ENCODE measurements at places on chromosomes 16 and 17.
A peak's percentile ranks its signal among the peaks of the same experiment; 100 is the strongest.

DNA sequence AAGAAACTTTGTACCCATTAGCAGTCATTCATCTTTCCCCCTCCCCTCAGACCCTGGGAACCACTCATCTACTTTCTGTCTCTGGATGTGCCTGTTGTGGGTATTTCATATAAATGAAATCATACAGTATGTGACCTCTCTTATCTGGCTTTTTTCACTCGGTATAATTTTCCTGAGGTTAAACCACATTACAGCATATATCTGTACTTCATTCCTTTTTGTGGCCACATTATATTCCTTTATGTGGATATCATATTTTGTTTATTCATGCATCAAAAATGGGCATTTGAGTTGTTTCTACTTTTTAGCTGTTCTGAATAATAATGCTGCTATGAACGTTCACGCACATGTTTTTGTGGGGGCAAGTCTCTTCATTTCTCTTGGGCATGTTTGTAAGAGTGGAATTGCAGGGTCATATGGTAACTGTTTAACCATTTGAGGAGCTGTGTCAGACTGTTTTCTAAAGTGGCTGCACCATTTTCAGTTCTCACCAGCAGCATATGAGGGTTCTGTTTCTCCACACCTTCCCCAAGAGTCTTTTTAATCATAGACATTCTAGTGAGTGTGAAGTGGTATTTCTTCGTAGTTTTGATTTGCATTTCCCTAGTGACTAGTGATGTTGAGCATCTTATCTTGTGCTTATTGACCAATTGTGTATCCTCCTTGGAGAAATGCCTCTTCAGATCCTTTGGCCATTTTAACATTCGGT is 3.8 kb downstream of the SNX29 start:
- DNase-seq, result no peak

DNA sequence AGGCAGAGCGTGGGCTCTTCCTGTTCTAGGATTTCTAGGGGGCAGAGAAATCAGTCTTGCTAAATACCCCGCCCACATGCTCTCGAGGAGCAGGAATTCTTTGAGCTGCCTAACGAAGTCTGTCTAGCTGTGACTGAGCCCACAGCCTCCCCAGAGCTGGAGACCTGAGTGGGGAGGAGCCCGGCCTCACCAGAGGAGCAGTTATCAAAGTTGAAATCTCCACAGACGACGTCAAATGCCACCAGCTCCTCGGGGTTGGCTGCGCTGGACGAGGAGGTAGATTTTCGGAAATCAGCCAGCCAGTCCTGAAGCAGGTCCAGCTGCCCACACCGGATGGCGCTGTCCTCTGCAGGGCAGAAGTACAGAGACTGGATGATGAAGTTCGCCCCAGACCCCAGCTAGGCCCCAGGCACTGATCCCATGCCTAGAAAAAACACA is 53.8 kb downstream of the PRMT7 start:
- DNase-seq, result no peak

- no peak for DNase-seq
Measured at GRCh38 chr17:7380855-7381683, at the start of gene TNK1. TSS of gene TNK1 (plus strand) at chr17:7381089. CDS start at chr17:7382927, 1,838 bp downstream.

- DNase-seq, result no peak
Measured at GRCh38 chr17:15237106-15237425, 28.1 kb downstream of the PMP22 start.

DNA sequence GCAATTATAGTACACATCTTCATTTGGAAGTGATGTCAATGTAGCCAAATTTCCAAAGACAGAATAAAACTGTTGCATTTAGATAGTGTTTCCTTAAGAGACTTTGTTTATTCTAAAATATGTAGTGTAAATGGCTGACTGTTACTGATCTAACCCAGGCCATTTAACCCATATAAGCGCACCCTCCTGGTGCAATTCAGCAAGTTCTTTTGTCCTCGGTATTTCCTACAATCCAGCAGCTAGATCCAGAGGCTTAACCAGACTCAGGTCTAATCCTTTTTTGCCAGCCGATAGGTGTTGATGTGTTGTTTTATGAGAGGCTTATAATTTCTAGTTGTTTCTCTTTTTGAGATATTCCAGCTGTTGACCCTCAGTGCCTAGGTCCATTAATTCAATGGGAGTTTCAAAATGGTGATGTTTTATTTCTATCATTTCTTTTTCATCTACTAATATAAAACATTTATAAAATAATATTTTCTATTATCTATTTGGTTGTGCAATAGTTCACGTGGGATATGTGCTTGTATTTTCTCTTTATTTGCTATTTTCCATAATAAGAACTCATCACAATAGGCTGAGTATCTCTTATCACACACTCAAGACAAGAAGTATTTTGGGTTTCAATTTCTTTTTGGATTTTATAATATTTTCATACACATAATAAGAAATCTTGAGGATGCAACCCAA is 14.5 kb downstream of the ABCA9 start:
- DNase-seq, result no peak

GRCh38 chr16:89392881-89393737 is 97.3 kb downstream of the ANKRD11 start:
- DNase-seq, result no peak

DNA sequence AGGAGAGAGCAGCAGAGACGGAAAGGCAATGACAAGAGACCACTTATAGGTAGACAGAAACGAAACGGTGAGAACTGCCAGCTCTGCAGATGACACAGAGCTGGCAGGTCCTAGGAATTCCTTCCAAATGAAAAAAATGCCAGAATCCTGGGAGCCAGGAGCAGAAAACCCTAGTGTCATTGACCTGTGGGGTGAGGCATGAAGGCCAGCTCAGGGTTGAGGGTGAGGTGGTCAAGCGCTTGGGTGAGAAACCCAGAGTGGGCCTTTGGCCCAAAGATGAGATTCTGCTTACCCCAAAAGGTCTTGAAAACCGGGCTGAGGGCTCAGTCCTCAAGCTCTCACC is 9.2 kb downstream of the HIC1 start:
- no peak for DNase-seq

DNA sequence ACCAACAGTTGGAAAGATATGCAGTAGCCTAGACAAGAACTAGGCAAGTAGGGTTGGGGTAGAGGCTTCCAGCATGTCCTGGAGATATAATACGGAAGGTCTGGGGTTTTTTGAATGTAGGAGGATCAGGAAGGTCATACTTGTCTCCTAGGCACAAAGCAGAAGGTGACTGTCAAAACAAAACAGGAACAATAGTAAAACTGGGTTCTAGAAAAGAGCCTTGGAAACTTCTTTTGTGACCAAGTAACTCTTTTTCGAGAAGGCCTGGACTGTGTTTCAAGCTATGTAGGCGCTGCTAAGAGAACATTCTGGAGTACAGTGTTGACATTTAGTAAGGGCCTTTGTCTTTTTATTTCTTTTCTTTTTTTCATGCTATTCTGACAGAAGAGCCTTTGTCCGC is 26.9 kb upstream of the TENT4B start:
- DNase-seq, result no peak

- peak; percentile 94 for DNase-seq
Measured at GRCh38 chr17:73770115-73770848, 126.0 kb upstream of the SDK2 start.

DNA sequence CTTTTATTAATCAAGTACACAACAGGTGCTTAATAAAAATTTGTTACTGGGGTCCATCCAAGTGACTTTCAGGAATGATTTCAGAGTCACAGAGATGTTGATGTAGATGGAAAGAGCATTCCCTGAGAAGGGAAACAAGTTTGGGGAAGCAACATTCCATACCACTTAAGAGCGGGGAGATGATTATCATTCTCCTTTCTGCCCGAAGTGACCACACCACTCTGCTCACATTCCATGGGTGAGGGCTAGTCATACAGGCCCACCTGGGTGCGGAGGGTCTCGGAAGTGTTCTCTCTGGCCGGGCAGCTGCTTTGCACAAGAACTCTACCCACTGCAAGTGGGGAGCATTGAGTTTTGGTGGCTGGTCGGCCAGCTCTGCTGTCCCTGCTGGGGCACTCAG is 231.4 kb downstream of the SNX29 start:
- no peak for DNase-seq

DNA sequence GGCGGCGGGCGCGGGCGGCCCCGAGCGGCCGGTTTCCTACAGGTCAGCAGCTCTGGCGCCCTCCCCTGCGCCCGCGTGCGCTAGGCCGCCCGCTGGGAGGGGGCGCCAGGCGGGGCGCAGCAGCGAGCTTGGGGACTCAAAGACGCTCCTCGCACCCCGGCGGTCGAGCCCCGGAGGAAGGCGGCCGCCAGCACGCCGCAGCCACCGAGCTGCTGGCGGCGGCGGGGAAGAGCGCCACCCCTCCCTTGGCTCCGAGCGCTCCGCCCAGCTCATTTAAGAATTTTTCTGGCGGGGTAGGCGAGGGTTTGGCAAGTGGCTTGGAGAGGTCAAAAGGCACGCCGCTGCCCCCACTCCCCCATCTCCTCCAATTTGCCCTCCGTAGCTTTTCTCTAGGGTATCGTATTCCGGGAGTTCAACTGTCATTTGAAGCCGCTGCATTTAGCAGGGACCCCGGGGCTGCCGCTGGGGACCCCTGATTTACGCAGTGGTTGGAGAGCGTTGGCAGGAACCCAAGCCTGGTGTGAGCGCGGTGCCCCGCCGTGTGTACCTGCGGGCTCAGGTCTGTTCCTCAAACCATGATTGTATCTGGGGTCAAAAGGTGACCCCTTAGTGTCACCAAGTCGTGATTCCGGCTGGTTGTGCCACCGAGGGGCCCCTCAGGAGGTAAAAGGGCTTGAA is 59.5 kb upstream of the GSE1 start:
- DNase-seq, result peak; percentile 71

DNA sequence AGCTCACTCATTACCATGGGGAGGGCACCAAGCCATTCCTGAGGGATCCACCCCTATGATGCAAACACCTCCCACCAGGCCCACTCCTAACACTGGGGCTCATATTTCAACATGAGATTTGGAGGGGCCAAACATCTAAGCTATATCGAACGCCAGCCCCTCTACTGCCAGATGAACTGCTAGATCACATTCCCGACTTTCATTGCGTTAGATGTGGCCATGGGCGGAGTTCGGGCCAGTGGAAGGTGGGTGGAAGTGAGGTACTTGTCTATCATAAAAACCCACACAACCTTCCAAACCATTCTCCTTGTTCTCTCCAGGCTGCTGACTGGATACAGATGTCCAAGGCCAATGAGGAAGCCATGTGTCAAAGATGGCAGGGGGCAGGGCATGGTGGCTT is 27.0 kb upstream of the ANKRD40CL start:
- no peak for DNase-seq

DNA sequence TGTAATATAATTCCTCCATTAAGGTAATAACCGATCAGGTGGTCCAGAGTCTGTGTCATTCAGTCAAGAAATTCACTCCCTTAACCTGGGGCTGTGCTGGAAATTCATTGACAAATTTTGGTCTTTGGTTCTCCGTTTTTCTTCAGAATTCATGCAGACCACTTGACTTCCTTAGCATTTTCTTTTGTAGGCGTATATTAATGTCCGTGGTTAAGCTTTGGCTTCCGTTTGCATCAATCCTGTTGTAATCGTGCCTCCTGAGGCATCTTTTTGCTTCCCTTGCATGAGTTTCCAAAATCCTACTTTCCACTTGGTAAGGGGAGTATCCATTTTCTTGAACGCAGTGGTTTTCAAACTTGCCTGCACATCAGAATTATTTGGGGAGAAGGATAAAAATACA is 9.0 kb downstream of the LRRC37B start:
- no peak for DNase-seq

- no peak for DNase-seq
Measured at GRCh38 chr16:88830258-88830657, 18.5 kb upstream of the APRT start.

DNA sequence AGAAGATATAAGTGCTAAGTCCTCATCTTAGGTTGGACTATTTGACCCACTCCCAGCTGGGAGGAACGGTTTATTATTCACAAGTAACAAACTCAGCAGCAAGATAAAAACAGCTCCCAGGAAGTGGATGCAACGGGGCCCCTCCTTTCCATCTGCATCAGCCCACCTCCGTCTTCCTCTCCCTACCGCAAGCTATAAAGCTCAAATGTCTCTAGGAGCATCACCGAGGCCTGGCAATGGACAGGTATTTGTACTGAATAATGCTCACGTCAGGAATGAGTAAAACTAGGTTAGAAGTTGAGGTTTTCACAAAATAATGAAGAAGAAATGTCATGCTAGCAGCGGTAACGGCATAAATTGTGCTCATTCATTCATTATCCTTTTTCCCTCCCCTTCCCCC is 408.7 kb upstream of the PSMD7 start:
- DNase-seq, result no peak

DNA sequence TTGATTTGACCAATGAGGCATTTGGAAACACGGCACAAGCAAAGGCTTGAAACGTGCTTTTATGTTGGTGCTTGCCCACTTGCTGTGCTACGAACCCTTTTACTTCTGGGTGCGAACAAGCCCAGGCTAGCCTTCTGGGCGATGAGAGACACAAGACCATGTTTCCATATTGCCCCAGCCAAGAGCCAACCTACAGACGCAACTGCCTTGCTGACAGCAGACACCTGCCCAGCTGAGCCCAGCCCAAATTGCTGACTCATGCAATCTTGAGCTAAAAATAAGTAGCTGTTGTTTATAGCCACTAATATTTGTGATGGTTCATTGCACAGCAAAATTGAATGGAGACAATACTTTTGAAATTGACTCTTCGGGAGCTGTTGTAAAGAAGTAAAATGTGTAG is 464.5 kb downstream of the WWOX start:
- DNase-seq, result peak; percentile 94

GRCh38 chr17:12765548-12765947 is 23.8 kb upstream of the ARHGAP44 start:
- no peak for DNase-seq

DNA sequence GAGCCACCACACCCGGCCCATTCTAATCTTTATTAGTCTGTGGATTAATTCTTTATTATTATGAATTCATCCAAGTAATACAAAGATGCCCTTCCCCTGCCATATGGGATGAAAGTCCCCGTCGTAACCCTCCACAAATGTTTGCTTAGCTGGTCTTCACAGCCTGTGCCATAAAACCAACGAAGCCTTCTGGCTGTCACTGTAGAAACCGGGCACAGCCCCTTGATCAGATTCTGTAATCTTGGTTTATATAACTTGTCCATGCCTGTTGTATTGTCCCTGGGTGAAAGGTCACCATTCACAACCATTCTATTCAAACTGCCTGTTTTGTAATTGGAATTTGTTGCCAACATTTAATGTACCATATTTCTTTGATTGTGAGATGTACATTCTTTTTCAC is 66.5 kb downstream of the ATP2C2 start:
- no peak for DNase-seq

DNA sequence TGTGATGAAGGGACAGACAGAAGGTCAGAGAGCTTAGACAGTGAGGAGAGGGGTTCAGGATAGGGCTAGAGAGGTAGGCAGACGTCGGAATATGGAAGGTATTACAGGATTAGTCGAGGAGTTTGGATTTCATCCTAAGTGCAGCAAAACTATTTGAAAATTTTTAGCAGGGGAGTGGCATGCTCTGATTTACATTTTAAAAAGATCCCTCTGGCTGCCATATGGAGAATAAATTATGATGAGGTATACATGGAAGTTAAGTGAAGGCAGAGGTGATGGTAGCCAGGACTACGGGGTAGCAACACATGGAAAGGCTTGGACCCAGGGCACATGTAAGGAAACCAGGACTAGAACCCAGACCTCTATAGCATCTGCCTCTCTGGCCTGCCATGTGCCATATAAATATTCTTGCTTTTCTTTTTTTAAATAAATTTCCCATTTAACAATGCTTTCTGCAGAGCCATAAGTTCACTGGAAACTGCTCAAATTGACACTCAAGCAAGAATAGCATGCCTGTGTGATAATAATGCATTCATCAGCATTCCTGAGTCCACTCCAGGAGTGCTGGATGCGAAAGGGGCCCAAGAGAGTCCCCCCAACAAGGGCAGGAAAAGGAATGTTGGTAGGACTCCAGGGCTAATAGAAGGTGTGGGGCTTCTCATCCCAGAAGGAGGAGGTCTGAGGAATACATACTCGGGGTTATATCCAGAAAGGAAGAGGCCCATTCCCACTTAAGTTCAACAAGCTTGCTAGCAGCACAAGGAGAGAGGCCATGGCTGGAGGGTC is 78.2 kb downstream of the HLF start:
- DNase-seq, result no peak

Measured in SHP77 (cell line).